Activated CD4-positive, alpha-beta T cell treated with anti-CD3 and anti-CD28 coated beads, Interleukin-2, amount 50 U/mL, for 16 hours (primary cell): ENCODE measurements at places on chromosomes 1 and 21.
A peak's percentile ranks its signal among the peaks of the same experiment; 100 is the strongest.

DNA sequence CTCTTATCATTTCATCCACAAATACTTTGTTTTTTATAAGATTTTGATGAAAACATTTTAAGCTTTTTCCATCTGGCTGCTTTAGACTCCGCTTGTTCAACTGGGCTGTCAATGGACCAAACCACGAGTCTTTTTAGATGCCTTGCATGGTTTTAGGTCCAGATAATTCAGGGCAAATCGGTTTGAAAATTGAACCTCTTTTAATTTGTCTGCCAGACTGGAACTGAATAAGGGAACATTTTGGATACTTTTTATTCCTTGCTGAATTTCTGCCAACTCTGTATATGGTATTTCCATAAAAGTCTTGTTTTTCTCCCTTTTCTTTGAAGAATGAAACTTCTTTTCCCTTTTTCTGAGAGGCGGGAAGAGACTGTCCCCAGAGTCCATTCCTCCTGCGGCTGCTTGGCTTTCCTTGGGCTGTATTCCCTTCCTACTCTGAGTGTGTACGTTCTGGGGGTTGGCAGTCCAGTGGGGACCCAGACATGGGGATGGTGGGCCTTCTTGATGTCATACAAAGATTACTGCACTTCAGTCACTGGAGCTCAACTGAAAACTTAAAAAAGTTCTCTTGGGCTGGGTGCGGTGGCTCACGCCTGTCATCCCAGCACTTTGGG is 46.5 kb upstream of the CNN3 start:
- DNase-seq, result no peak

- peak; percentile 84 for DNase-seq
Measured at GRCh38 chr1:91730801-91731732, 154.9 kb downstream of the TGFBR3 start.

DNA sequence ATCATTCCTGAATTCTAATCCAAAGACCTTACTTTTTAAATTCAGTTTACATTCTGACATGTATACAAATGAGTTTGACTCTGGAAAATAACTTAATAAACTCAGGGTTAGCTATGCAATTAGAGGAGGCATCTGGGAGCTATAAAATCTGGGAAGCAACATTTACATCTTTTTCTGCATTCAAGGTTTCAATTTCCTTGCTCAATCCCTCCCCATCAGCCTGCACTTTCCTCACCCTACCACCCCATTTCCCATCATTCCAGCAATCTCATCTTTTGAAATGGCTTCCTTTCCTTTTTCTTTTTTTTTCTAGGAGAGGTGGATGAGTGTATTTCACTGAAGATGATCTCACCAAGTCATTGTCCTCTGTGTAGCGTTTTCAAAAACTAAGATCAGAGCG is 65.3 kb upstream of the BEND5 start:
- DNase-seq, result no peak

DNA sequence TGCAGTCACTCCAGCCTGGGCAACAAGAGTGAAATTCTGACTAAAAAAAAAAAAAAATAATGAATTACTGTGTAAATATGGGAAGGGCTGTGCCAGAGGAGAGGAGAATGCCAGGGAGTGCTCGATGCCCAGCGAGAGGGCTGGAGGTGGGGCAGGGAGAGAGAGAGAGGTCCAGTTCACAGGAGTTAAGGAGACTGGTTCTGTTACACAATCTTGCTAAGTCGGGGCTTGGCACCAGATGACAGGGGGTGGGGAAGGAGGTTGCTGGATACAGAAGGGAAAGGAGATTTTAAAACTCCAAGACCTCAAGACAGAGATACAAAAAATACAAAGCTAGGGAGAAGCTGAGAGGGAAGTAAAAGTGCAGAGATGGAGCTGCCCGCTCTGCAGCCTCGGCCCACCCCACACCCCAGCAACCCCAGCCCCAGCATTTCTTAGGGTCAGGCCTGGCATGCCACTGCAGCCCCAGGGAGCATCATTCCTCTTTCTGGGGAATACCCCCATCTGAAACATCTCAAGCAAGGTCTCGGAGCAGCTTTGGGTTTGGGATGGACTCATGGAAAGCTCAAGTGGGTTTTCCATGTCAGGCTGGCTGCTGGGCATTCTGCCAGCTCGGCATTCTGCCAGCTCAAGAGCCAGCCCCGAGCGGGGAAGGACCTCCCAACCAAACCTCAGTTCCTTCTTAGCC is 991 bp downstream of the SELENBP1 start:
- no peak for DNase-seq

DNA sequence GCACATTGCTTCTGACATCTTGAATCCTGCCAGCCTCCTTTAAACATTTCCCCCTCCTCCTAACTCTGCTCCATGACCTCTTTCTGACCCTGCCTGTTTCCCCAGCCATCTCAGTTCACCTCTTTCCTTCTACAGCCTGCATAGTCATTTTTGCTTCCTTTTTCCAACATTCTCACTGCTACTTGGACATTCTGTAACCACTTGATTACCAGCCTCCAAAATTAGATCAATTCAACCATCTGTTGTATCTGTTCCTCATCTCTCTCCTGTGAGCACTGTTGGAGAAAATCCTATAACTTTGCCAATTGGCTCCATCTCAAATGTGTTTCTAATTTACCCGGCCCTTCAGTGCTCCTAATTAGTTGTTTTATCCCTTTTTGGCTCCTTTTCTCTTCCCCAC is 27.5 kb upstream of the GPR88 start:
- DNase-seq, result no peak

GRCh38 chr21:44568261-44568660 is 5.3 kb upstream of the KRTAP10-4 start:
- no peak for DNase-seq

GRCh38 chr1:112030157-112030556 is 40.7 kb upstream of the KCND3 start:
- no peak for DNase-seq

DNA sequence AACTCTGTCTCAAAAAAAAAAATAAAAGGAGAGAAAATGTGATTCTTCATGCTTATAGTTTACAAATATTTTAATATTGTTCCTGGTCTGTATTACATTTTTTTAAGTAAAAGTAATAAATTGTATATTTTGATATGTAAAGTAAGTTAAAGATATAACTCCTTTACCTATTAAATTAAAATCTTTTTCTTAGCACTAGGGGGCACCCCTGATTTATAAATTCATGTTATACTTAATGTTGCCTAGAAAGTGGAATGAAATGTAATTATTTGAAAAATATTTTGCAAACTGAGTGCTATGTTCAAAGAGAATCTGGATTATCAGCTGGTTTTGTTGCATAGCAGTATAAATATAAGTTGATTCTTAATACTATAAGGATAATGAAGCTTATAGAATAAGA is 49.2 kb downstream of the RALGPS2 start:
- DNase-seq, result peak; percentile 41

DNA sequence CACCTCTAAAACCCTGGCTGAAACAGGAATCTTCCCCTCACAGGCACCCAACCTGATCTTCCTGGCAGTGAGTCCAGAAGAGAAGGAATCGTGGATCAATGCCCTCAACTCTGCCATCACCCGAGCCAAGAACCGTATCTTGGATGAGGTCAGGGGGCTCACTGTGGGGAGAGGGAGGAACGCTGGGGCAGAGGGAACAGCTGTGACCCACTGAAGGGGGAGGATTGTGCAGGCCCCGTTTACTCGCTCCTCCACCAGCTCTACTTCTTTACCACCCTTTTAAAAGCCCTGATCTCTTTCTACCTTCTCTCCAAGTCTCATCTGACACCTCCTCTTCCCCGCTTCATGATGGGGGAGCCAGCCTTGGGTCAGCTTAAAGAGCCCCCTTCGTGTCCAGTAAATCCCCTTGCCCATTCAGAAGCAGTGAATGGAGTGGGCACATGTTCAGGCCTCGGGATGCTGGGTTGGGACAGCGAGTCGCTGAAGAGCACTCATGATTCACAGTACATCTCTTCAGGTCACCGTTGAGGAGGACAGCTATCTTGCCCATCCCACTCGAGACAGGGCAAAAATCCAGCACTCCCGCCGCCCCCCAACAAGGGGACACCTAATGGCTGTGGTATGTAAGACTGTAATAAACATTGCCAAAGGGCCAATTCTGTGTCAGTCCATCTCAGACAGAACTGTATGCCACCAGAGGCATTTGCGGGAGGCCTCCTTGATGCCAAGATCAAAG is 7.3 kb downstream of the PLEKHO1 start:
- no peak for DNase-seq

GRCh38 chr1:99751877-99752504 is 14.4 kb downstream of the FRRS1 start:
- peak; percentile 64 for DNase-seq

DNA sequence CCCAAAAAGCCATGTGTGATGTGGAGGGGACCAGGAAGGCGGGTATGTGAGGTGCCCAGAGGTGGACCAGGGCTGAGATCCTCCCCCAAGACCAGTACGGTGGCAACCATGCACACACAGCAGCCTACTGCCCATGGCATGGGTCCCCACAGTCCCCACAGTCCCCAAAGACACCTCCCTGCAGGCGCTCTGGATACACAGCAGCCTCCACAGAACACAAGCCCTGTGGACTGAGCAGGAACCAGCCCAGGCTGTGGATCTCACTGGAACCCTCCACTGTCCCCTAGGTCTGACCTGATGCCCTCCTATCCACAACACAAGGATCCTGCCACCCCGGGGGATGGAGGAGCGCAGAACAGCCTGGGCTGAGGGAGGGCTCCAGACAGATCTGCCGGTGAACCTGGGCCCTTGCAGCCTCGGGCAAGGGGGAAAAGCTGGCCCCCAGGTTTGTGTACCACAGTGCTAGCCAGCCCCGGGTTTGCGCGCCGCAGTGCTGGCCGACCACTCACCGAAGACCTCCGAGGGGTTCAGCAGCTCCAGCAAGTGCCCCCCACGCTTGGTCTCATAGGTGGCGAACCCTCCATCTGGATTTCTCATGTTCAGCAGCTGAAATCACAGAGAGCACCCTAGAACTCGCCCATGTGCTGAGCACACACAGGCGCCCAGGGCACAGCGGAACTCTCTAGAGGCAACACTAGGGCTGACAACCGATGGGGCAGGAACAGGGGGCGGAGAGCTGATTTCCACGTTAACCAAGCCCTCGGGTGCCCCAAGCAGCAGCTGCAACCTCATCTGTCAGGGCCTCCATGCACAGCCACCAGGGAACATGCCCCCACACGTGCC is 22.1 kb upstream of the SPATC1L start:
- no peak for DNase-seq

DNA sequence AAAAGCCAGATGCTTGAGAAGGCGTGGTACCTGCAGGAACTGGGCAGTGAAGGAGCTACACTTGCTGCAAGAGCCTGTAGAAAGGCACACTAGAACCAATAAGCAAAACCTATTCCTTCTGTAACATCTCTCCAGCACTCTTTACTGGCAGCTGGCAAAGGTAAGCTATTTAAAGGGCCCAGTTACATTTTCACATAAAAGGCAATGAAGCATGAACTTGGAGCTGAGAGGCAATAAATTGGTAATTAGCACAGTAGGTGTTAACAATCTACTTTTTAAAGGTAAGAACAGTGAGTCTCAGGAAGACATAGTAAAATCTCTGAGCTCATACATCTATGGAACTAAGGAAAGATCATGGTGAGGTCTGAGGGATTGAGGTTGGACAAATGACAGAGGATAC is 167.1 kb upstream of the OLFM3 start:
- no peak for DNase-seq

- DNase-seq, result no peak
Measured at GRCh38 chr1:53069663-53070327, 7.8 kb downstream of the PODN start.

DNA sequence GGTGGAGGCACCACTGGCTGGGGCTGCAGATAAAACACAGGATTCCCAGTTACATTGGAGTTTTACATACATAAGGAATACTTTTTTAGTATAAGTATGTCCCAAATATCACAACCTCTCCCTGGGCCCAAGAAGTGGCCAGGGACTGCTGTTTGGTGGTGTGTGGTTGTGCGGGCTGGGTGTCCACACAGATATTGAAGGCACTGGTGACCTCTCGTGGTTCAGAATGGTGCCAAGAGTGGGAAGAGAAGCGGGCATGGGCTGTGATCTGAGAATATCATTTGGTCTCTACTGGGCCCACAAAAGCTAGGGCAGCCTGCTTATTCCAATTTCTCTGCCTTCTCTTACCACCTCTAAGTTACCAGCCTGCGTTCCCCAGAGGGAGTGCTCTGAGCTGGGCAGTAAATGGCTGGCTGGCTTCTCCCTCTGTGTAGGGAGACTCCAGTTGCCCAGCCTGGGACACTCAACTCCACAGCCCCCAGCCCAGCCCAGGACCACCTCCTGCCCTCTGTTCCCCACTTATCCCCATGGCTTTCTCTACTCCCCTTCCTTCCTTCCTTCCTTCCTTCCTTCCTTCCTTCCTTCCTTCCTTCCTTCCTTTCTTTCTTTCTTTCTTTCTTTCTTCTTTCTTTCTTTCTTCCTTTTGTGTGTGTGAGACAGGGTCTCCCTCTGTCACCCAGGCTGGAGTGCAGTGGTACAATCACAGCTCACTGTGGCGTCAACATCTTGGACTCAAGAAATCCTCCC is 42.8 kb upstream of the RD3 start:
- no peak for DNase-seq

DNA sequence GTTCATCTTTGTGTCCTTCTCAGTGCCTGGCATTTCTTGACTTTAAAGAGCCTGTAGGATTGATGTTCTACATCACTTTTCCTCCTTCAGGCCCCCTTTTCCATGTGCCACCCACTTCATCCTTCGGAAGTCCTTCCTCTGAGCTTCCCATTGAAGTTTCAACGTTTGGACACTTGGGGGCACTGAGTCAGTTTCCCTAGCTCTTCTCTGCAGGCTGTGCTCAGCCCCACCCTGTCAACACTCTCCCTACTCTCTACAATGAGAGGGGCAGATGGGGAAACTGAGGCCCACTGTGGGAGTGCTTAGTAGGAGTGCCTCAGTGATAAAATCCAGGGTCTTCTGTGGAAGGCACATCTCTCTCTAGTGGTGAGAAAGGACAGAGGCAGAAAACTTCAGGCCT is 11.9 kb downstream of the KCNJ10 start:
- DNase-seq, result no peak

GRCh38 chr21:41377715-41378114 is 15.9 kb downstream of the MX2 start:
- DNase-seq, result no peak
